ENCODE measurements at places on chromosomes 5 and 9.

GRCh38 chr5:169909945-169910344 is 70.3 kb downstream of the INSYN2B start:
- no peaks in the 10 kb centered on the region for H3K36me3 ChIP-seq
- no peaks in the 10 kb centered on the region for H3K4me1 ChIP-seq
- DNase-seq: no peak

DNA sequence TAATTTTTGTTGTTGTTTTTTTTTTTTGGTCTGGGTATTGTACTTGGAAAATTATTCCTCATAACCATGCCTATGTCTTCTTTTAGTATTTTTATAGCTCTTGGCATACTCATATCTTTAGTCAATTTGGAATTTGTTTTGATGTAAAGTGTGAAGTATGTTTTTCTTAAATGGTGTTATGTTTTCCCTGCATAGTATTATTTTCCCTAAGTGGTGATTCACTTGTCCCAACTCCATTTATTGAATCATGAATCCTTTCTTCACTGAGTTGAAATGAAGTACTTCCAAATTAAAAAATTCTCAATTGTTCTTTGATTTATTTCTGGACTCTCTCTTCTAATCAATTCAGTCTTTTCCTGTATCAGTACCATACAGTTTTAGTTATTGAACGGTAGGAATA is 46.5 kb downstream of the POLK start:
- H3K27ac ChIP-seq: no peak overlapping the region
- no peak overlapping the region for H3K4me3 ChIP-seq
- no peaks in the 10 kb centered on the region for H3K4me1 ChIP-seq
- DNase-seq: no peak
- H3K36me3 ChIP-seq: peaks cover 15% of the 10 kb centered on the region

- DNase-seq: no peak
- H3K4me3 ChIP-seq: no peak overlapping the region
- H3K27ac ChIP-seq: no peak overlapping the region
- H3K4me1 ChIP-seq: peaks cover 5% of the 10 kb centered on the region
- H3K27me3 ChIP-seq: no peaks in the 10 kb centered on the region
Observed at GRCh38 chr5:157354800-157355199, 88.9 kb downstream of the CYFIP2 start.

- no peaks in the 10 kb centered on the region for H3K36me3 ChIP-seq
- peaks cover 34% of the 10 kb centered on the region for H3K4me1 ChIP-seq
- no peak overlapping the region for H3K4me3 ChIP-seq
- peak; percentile 68 for DNase-seq
- H3K27me3 ChIP-seq: no peaks in the 10 kb centered on the region
Observed at GRCh38 chr5:170302653-170303501, 5.3 kb upstream of the LCP2 start.

GRCh38 chr9:129109952-129110739 is 447 bp downstream of the CRAT start:
- peak overlapping the region; percentile 58 for H3K4me3 ChIP-seq
- no peak for DNase-seq
- H3K36me3 ChIP-seq: no peaks in the 10 kb centered on the region
- H3K27ac ChIP-seq: no peak overlapping the region
- peaks cover 7% of the 10 kb centered on the region for H3K4me1 ChIP-seq

- DNase-seq: no peak
- H3K27ac ChIP-seq: no peak overlapping the region
- no peaks in the 10 kb centered on the region for H3K36me3 ChIP-seq
- H3K4me3 ChIP-seq: no peak overlapping the region
- no peaks in the 10 kb centered on the region for H3K27me3 ChIP-seq
- H3K4me1 ChIP-seq: no peaks in the 10 kb centered on the region
Observed at GRCh38 chr5:1034421-1034905, 25.9 kb downstream of the NKD2 start.

- no peak for DNase-seq
- H3K27me3 ChIP-seq: no peaks in the 10 kb centered on the region
- no peak overlapping the region for H3K4me3 ChIP-seq
- H3K4me1 ChIP-seq: no peaks in the 10 kb centered on the region
- no peaks in the 10 kb centered on the region for H3K36me3 ChIP-seq
Observed at GRCh38 chr5:145027286-145027685, 807.9 kb downstream of the PRELID2 start.

GRCh38 chr5:56052735-56053134 is 58.0 kb upstream of the IL6ST start:
- no peaks in the 10 kb centered on the region for H3K27me3 ChIP-seq
- H3K4me1 ChIP-seq: peaks cover 18% of the 10 kb centered on the region
- H3K4me3 ChIP-seq: no peak overlapping the region

GRCh38 chr9:129550199-129550839 is 70.6 kb downstream of the C9orf50 start:
- H3K27me3 ChIP-seq: peaks cover 5% of the 10 kb centered on the region
- DNase-seq: no peak
- no peak overlapping the region for H3K4me3 ChIP-seq
- H3K36me3 ChIP-seq: no peaks in the 10 kb centered on the region
- no peak overlapping the region for H3K27ac ChIP-seq

DNA sequence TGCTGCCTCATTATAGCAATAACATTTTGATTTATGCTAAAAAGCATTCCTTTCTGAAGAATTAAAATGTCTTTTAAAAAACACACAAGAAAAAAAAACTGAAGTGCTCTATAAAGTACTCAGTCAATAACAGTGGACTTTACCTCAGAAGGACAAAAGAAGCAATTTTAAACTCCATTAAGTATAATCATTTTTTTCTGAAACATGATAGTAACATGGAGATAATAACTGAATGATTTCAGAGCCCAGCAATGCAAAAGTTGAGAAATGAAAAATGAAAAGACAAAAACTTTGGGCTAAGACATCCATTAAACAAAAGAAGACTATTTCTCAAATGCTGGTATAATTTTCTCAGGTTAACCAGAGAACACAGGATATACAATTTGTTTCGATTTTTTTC is 78.7 kb downstream of the RFX3 start:
- DNase-seq: no peak
- H3K27me3 ChIP-seq: no peaks in the 10 kb centered on the region
- H3K4me1 ChIP-seq: no peaks in the 10 kb centered on the region
- no peak overlapping the region for H3K4me3 ChIP-seq
- H3K27ac ChIP-seq: no peak overlapping the region

GRCh38 chr9:132804576-132805295 is 73.3 kb downstream of the AK8 start:
- DNase-seq: no peak
- no peak overlapping the region for H3K4me3 ChIP-seq
- peaks cover 4% of the 10 kb centered on the region for H3K27me3 ChIP-seq
- no peaks in the 10 kb centered on the region for H3K36me3 ChIP-seq

DNA sequence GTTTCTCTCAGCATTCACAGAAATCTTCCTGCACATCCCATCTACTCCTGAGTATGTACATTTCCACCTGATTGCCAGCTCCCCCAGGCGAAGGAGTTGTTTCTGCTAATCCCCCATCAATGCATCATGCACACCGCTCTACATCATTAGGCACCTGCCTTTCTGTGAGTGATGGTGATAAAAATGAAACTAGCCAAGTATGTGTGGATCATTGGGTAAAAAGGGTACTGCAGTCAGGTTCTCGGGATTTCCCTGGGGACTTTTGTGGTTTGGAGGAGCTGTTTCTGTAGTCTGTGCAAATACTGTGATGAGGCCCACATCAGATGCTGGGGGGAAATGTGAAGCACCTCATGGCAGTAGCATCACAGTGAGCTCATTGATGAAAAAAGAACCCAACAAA is 30.4 kb downstream of the CAMK4 start:
- H3K4me3 ChIP-seq: 0 out of 2 replicates have a peak overlapping the region, but pooled peaks have one; percentile 44
- no peaks in the 10 kb centered on the region for H3K27me3 ChIP-seq
- peaks cover 46% of the 10 kb centered on the region for H3K4me1 ChIP-seq
- H3K36me3 ChIP-seq: no peaks in the 10 kb centered on the region

GRCh38 chr5:135051399-135051798 is 17.4 kb upstream of the PITX1 start:
- no peak for DNase-seq
- no peak overlapping the region for H3K4me3 ChIP-seq
- peaks cover 4% of the 10 kb centered on the region for H3K27me3 ChIP-seq
- peaks cover 14% of the 10 kb centered on the region for H3K4me1 ChIP-seq
- no peak overlapping the region for H3K27ac ChIP-seq
- no peaks in the 10 kb centered on the region for H3K36me3 ChIP-seq

GRCh38 chr5:122498163-122498562 is 186.1 kb downstream of the SNCAIP start:
- no peaks in the 10 kb centered on the region for H3K27me3 ChIP-seq
- no peak for DNase-seq
- H3K4me1 ChIP-seq: no peaks in the 10 kb centered on the region
- H3K36me3 ChIP-seq: no peaks in the 10 kb centered on the region
- no peak overlapping the region for H3K27ac ChIP-seq

DNA sequence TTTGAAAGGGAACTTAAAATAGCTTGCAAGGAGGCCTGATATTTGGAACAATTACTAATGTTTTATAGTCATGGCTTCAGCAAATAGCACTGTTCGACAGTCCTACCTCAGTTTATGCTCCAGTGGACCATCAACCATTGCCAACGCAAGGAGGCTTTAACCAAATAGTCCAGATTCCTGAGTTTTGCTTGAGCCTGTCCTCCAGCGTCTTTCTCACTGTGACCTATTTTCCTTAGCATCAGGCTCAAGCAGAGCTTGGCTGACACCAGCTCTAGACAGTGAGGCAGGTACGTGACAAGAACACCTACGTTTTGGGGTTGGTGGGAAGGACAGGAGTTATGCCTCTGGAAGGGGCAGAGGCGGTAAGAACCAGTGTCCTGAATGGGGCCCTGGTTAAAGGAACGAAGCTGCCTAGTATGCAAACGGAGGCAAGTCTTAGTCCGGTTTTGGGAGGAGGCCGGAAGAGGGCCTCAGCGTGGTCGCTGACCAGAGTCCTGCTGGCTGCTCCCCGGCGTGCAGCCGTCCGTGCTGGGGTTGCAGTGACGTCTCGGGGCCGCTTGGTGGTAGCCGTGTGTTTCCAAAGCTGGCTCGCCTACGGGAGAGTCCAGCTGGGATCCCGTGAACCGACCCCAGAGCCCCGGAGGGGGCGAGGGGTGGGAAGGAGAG is 998 bp upstream of the FGF18 start:
- H3K36me3 ChIP-seq: no peaks in the 10 kb centered on the region
- H3K4me1 ChIP-seq: peaks cover 7% of the 10 kb centered on the region
- H3K27me3 ChIP-seq: peaks cover 5% of the 10 kb centered on the region
- DNase-seq: no peak
- no peak overlapping the region for H3K27ac ChIP-seq

- no peak overlapping the region for H3K27ac ChIP-seq
- no peaks in the 10 kb centered on the region for H3K27me3 ChIP-seq
- no peaks in the 10 kb centered on the region for H3K4me1 ChIP-seq
- H3K4me3 ChIP-seq: no peak overlapping the region
Observed at GRCh38 chr5:123785162-123786071, 273.4 kb downstream of the CSNK1G3 start.

- H3K4me3 ChIP-seq: no peak overlapping the region
- DNase-seq: no peak
- H3K36me3 ChIP-seq: no peaks in the 10 kb centered on the region
- H3K27me3 ChIP-seq: no peaks in the 10 kb centered on the region
Observed at GRCh38 chr9:1757186-1757585, 258.0 kb upstream of the SMARCA2 start.

GRCh38 chr9:68506551-68506950 is 34.1 kb downstream of the TMEM252 start:
- no peak for DNase-seq
- H3K27me3 ChIP-seq: no peaks in the 10 kb centered on the region
- no peak overlapping the region for H3K27ac ChIP-seq

DNA sequence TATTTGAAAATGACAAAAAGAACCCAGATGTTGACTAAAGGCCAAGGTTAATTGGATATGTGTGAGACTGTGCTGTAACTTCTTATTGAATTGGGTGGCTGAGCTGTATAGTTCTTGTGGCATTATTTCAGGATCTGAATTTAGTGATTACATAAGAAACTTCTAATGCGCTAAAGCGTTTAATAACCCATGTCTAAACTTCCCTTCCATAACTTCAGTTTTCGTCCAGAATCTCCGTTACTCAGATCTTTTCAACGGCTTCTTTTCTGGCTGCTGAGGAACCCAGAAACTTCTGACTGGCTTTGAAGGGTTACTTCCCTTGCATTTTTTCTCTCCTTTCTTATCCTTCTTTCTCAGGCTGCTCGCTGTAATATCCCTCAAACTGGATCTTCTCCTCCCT is 28.1 kb upstream of the C9orf72 start:
- no peak overlapping the region for H3K4me3 ChIP-seq
- no peak overlapping the region for H3K27ac ChIP-seq
- no peaks in the 10 kb centered on the region for H3K4me1 ChIP-seq
- DNase-seq: no peak

DNA sequence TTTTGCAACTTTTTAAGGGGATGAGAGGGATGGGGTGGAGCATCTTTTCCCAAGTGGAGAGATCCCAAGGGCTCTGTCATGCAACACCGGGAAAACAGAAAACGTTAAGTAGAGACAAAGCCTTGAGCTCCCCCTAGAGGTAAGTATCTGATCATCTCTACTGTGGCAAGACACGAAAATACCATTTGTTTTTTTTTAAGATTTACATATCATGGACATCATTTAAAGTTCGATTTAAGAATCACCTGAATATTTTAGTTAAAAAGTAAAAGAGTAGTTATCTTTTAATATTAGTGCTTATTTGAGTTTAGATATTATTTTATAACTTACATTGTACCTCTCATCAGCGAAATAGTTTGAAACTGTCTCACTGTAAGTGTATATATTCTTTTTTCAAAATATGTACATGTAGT is 200.4 kb downstream of the LRRC70 start:
- no peaks in the 10 kb centered on the region for H3K4me1 ChIP-seq
- H3K27ac ChIP-seq: no peak overlapping the region
- no peaks in the 10 kb centered on the region for H3K27me3 ChIP-seq
- no peak overlapping the region for H3K4me3 ChIP-seq

DNA sequence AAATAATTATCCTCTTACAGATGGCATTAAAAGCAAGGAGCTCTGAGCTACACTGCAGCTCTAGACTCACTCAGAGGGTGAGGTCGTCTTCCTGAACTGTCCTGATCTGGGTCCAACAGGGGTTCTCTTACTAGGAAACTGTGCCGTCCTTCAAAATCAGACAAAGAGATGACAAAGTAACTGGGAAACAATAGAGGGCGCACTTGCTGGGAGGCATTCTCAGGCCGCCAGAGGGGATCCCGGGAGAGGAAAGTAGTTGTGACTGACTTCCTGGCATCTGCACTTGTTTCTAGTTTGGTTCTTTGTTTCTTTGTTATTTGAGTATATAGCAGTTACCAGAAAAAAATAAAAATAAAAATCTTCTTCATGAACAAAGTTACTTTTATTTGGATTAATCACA is 142.9 kb upstream of the MSX2 start:
- H3K36me3 ChIP-seq: no peaks in the 10 kb centered on the region
- H3K27me3 ChIP-seq: no peaks in the 10 kb centered on the region
- H3K4me3 ChIP-seq: no peak overlapping the region
- H3K4me1 ChIP-seq: no peaks in the 10 kb centered on the region
- DNase-seq: no peak
- H3K27ac ChIP-seq: no peak overlapping the region

Data from GM12878 (cell line).